ENCODE measurements at places on chromosomes 2 and 18.

DNA sequence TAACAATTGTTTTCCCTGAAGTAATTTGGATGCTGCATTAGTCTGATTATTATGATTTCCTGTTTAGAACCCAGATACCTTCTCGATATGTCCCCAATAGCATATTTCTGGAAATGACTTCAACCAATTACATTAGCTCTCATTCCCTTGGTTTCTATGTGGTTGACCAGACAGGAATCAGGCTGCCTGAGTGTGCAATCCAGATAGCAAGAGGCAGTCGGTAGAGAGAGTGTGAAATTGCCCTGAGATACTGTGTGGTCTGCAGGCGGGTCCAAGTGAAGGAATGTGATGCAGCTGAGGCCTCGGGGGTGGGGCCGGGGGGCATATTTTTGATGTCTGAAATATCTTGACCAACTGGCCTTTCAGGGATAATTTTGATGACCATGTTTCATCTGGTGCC is 143.9 kb upstream of the ITGA6 start:
- DNase-seq, result no peak

- DNase-seq, result no peak
Measured at GRCh38 chr2:70767079-70767698, 811 bp downstream of the ADD2 start.

DNA sequence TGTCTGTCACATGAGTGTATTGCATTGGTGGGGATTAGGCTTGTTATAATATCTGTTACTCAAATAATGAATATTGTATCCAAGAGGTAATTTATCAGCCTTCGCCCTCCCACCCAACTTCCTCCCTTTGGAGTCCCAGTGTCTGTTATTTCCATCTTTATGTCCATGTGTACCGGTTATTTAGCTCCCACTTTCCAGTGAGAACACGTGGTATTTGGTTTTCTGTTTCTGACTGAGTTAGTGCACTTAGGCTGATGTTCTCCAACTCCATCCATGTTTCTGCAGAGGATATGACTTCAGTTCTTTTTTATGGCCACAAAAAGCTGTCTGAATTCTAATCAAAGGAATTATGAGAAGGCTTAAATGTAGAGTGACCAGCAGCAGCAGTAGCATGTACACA is 104.0 kb upstream of the ARHGAP28 start:
- no peak for DNase-seq

DNA sequence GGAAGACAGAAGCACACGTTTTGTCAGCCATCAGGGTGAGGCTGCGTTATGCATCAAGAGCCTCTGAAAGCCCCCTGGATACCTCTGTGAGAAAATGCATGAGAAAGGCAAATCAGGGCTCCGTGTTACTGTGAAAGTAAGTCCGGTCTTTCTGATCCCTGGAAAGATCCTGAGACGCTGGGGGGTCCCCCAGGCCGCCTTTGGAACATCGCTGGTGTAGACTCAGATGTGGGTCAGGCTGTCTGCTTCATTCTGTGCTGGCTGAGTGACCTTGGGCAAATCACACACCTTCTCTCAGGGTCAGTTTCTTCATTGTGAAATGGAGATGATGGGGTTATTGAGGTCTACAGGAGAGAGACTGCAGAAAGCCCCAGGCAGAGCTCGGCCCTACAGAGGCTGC is 42.0 kb upstream of the HS6ST1 start:
- no peak for DNase-seq

- DNase-seq, result no peak
Measured at GRCh38 chr2:138275292-138275690, 226.3 kb upstream of the SPOPL start.

GRCh38 chr2:97750017-97750416 is 36.6 kb downstream of the ZAP70 start:
- no peak for DNase-seq

- no peak for DNase-seq
Measured at GRCh38 chr2:23751747-23752265, 175.1 kb downstream of the ATAD2B start.

- no peak for DNase-seq
Measured at GRCh38 chr18:32776561-32776960, 3.7 kb upstream of the KLHL14 start.

DNA sequence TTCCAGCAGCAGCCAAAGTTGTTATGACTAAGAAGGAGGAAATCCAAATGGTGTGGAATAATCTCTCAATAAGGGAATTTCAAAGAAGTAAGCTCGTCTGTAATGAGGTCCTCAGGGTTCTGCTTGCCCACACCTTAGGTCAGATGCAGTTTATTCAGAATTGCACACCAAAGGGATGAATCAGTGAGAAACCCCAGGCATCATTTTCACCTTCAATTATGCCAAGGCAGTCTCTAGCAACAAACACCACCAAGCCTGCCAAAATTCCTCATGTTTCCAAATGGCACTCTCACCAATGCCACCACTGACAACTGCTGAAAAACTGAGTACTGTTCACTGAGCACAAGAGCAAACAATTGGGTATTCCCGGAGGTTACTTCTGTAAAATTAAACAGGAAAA is 43.6 kb downstream of the KCNG3 start:
- DNase-seq, result no peak

DNA sequence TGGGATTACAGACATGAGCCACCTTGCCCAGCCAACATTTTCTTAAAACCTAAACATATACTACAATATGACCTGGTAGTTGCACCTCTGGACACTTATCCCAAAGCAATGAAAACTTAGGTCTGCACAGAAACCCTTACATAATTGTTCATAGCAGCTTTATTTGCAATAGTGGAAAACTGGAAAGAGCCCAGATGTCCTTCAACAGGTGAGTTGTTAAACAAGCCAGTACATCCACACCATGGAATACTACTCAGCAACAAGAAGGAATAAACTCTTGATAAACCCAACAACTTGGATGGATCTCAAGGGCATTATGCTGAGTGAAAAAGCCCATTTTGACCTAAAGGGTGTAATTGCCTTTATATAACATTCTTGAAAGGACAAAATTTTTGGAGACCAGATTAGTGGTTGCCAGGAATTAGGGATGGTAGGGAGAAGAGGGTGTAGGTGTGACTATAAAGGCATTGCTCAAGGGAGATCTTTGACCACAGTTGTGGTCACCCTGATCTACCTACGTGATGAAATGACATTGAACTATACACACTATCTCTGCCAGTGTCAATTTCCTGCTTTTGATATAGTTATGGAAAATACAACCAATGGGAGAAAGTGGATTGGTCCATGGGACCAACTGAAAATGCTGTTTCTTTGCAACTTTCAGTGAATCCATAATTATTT is 11.9 kb upstream of the AMMECR1L start:
- DNase-seq, result no peak

GRCh38 chr2:43493954-43494353 is 101.9 kb downstream of the THADA start:
- DNase-seq, result no peak

DNA sequence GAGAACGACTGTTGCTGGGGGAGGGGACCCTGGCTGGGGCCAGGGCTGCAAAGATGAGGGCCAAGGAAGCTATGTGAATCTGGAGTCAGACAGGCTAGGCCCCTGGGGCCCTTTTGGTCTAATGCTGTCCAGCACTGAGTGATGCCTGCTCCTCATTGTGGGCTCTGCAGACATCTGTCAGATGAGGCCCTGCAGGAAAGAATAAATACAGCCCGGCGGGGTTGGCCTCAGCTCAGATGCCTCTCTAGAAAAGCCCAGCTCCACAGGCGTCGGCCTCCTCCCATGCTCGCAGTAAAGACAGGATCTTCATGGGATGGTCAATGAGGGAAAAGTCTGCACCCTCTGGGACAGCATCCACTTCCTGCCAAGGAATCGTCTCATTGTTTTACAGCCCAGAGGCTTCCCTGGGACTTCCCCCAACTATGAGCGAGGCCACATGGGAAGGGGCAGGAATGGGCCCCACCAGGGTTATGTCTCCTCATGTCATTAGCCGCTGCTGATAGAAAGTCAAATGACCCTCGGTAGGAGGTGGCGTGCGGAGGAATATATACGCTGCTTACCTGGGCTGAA is 125.8 kb upstream of the GLI2 start:
- DNase-seq, result no peak

GRCh38 chr2:216315802-216316603 is 56.3 kb downstream of the MARCHF4 start:
- peak; percentile 19 for DNase-seq

- DNase-seq, result no peak
Measured at GRCh38 chr2:134336352-134336751, 82.5 kb downstream of the MGAT5 start.

DNA sequence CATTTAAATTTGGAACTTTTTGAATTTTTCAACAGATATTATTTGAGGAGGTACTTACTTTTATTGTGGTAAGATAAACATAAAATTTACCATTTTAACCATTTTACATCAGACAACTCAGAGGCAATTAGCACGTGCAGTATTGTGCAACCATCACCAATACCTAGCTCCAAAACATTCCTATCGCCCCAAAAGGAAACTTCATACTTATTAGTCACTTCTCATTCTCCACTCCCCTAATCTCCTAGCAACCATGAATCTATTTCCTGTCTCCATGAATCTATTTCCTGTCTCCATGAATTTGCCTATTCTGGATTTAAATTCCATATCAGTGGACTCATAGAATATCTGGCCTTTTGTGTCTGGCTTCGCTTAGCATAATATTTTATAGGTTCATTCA is 69.9 kb upstream of the FAM136A start:
- no peak for DNase-seq

- DNase-seq, result no peak
Measured at GRCh38 chr2:54208364-54209240, 47.4 kb downstream of the TSPYL6 start.

GRCh38 chr18:8890957-8891464 is 185.7 kb downstream of the MTCL1 start:
- peak; percentile 17 for DNase-seq

- no peak for DNase-seq
Measured at GRCh38 chr2:13046557-13047165, 329.9 kb downstream of the TRIB2 start.

DNA sequence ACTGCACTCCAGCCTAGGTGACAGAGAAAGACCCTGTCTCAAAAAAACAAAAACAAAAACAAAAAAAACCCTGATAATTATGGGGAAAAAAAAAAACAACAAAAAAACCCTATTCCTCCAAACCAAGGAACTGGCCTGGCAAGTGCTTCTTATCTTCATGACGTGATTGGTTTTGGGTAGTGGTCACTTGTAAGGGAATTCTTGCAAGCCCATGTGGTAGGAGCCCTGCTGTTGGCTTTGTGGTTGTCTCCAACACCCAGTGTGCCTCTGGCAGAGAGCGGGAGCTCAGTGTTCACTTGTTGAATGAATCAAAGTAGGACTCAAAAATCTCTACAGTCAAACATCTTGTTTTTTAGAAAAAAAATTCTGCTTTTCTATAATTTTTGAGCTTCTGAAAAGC is 6.0 kb downstream of the GALM start:
- no peak for DNase-seq

GRCh38 chr2:97718051-97718882 is 4.9 kb downstream of the ZAP70 start:
- DNase-seq, result no peak

DNA sequence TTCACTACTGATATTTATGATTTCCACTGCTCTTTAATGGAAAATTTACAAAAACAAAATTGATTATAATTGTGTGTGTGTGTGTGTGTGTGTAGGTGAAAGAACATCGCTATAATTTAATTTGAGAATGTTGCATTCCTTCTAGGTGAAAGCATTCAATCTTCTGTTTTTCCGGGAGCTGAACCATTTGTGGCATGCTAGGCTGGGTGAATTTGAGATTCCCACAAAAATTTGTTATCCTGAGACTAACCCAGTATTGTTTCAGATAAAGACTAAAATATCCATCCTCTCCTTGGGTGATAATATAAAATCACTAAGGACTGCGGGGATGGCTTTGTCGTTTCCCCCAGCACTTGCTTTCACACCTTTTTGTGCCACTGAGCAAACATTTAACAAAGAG is 911.2 kb upstream of the PIK3C3 start:
- no peak for DNase-seq

DNA sequence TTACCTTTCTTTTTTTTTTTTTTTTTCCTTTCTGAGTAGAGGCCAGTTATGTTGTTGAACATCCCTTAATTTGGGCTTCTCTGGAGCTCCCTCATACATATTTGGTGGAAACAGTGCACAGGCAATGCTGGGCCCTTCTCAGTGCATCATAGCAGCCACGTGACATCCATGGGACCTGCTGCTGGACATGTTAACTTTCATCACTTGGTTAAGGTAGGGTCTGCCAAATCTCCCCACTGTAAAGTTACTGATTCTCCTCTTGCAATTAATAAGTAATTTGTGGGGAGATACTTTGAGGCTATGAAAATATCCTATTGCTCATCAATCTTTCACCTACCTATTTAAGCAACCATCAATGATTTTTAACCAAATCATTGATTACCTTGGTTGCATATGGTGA is 211.5 kb upstream of the LYPD1 start:
- no peak for DNase-seq

GRCh38 chr2:239309398-239310245 is 91.2 kb downstream of the HDAC4 start:
- DNase-seq, result no peak

DNA sequence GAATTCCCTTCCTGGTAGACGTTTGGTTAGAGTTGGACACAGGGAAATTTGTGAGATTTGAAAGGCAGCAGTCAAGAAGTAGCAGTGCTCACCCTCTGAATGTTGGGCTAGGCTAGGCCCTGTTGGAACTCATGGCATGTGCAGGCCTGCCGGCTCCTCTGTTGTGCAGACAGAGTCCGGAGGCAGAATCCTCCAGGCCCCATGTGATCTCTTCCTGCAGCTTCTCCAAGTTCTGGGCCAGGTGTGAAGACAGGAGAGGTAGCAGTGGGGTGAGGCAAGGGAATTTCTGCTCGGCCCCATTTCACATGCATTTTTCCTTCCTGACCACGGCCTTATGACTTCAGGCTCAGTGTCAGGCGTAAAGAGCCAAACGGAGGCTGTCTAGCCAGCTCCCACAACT is 36.9 kb upstream of the RAB31 start:
- DNase-seq, result no peak

- peak; percentile 90 for DNase-seq
Measured at GRCh38 chr2:240946654-240947053, 40.5 kb downstream of the CROCC2 start.

- no peak for DNase-seq
Measured at GRCh38 chr2:229725716-229726574, 11.6 kb upstream of the DNER start.

DNA sequence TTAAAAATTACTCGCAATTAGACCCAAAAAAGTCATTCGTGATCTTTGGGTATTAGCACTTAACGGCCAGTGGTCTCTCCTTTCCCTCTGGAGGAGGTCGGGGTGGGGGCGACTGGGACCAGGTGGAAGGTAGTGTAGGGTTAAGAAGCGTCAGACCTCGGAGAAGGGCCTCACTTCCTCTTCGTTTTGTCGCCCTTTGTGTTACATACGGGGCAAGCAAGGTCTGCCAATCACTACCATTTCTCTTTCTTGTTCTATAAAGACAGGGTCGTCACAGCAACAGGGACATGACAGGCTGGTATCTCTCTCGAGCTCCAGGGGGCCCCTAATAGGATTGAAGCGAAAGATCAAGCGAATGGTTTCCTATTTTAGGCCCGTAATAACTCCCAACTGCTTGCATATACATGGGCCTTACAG is 136.6 kb downstream of the INSIG2 start:
- DNase-seq, result no peak

- no peak for DNase-seq
Measured at GRCh38 chr18:4134700-4135099, 320.4 kb downstream of the DLGAP1 start.

Measured in suppressor macrophage (primary cell).